Osteocyte (in vitro differentiated cells): ENCODE measurements at places on chromosomes 3 and 15. TPM values are rescaled to one million over a fixed set of nuclear protein-coding genes. Genes with fewer than 3 reads are reported as not detected.

UMPS gene
- total RNA-seq = 23.5 and 32.1 TPM in 2 replicates

ITIH4 gene
- total RNA-seq = 7.1 and 7.2 TPM in 2 replicates

TIMP4 gene
- 5.0 and 5.4 TPM in 2 replicates for total RNA-seq

ZNF80 gene
- not detected in 2 replicates for total RNA-seq

- no peaks in the 10 kb centered on the region for H3K4me1 ChIP-seq
- DNase-seq = no peak
- H3K4me3 ChIP-seq = no peak overlapping the region
- peaks cover 6% of the 10 kb centered on the region for H3K36me3 ChIP-seq
- H3K27me3 ChIP-seq = no peaks in the 10 kb centered on the region
- H3K27ac ChIP-seq = no peak overlapping the region
Measured at GRCh38 chr3:195870442-195870841, 37.9 kb downstream of the TNK2 start.

DNA sequence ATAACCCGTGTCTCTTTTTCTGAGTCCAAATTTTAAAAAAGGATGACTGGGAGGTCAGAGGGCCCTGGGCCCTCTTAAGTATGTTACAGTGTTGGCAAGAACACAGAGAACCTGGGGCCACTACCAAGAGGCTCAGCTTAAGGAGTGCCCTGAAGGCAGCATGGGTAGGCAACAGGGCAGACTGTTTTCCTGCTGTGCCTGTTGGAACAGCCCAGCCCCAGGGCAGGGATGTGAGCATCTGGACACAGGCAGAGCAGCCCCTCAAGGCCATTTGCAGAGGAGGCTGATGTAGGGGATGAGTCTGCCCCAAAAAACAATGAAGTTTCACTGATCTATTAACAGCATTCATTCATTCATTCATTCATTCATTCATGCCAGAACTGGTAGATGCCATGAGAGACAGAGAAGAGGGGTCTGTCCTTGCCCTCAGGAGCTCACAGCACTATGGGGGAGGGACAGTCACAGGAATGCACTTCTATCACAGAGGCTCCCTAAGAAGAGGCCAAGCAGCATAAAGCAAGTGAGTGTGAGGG is 2.2 kb upstream of the LTF start:
- H3K36me3 ChIP-seq = no peaks in the 10 kb centered on the region
- no peak overlapping the region for H3K4me3 ChIP-seq
- no peak overlapping the region for H3K27ac ChIP-seq
- H3K4me1 ChIP-seq = no peaks in the 10 kb centered on the region
- H3K27me3 ChIP-seq = peaks cover 24% of the 10 kb centered on the region

DNA sequence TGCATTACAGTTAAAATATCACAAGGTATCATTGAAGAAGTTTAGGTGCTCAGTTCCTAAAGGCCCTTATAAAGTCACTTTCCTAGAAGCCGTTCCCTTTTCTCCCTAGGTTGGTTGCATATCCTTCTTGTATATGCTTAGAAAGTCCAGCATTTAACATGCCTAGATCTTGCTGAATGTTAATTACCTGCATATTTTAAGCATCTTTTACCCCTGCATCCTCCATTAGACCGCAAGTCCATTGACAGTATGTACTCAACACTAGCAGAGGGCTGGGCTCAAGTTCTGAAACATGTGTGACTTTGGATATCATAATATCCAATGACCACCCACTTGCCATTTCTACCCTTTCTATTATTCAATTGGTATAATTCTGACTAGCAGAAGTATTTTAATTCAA is 336.6 kb downstream of the ROBO2 start:
- H3K4me3 ChIP-seq = no peak overlapping the region
- H3K27ac ChIP-seq = no peak overlapping the region
- no peak for DNase-seq
